ENCODE measurements at places on chromosomes 7 and 10.

GRCh38 chr7:136389933-136390332 is 412.8 kb upstream of the MTPN start:
- no peak for DNase-seq

GRCh38 chr10:22700489-22700888 is 13.9 kb downstream of the PIP4K2A start:
- DNase-seq, result no peak

- DNase-seq, result no peak
Observed at GRCh38 chr7:5687936-5688630, 93.4 kb downstream of the RNF216 start.

DNA sequence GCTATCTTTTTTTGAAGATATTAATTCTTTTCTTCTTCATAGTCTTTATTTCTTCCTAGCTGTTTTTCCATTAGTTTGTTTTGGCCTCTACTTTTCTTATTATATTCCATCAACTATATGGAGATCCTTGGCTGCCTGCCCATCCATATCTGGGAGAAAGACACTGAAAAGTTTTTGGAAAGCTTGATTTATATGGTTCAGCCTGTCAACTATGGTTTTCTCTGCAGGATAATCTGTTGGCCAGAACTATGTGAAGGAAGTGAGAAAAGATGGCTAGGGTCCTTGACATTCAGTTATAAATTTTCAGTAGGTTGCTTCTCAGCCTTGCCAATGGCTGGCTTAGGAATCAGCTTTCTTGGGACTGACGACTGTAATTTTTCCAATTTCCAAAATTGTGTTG is 10.0 kb upstream of the CDK14 start:
- no peak for DNase-seq

DNA sequence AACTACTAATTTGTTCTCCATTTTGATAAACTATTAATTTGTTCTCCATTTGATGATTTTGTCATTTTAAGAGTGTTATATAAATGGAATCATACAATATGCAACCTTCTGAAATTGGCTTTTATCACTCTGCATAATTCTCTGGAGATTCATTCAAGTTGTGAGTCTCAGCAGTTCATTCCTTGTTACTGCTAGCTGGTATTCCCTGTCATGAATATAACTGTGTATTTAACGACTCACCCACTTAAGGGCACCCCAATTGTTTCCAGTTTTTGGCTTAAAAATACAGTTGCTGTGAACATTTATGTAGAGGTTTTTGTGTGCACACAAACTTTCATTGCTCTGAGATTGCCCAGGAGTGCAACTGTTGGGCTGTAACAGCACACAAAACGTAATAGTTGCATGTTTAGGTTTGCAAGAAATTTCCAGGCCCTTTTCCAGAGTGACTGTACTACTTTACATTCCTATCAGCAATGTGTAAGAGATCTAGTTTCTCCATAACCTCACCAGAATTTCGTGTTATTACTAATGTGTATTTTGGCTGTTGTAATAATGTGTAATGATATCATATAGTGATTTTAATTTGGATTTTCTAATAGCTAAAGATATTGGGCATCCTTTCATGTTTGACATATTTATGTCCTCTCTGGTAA is 153.2 kb upstream of the ADCY1 start:
- DNase-seq, result no peak

DNA sequence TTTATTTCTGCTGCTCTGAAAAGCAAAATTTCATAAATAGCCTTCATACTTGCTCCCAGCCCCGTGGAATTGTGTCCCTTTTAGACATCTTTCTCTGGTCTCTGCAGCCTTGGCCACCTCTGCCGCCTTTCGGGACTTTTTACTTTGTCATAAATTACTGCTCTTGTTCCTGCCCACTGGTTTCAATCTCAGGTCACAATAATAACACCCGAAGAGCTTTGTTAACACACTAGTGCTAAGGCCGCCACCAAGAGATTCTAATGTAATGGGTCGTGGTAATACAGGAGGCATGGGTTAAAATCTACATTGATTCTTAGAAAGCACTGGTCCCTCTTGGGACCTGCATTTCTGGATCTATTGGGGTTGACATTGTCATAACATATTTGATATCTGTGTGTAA is 276.0 kb upstream of the VWC2 start:
- DNase-seq, result no peak

- peak; percentile 47 for DNase-seq
Observed at GRCh38 chr10:74855027-74855426, 28.6 kb downstream of the KAT6B start.

DNA sequence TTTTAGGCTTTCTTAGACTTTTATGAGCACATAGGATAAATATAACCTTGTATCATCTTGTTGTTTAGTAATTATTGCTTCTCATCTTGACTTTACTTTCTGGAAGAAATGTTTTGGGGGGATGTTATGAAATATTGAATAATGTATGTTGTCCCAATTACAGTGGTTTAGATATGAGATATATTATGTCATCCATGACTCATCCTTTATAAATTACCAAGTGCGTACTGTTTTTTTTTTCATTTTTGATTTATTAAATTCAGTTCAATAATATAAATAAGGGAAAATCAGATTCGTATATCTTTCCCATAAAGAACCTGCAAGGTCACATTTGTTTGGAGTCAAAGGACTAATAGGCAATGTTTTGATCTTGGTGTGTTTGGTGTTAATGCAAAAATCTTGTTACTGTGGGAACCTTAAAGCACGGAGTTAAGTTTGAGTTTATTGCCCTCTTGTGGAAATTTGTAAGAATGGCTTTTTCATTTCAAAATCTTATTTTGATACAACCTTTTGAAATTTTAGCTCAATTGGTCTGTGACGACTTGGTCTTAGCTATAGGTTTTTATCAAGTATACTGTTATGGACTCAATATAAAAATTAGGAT is 108.6 kb downstream of the SRI start:
- DNase-seq, result peak; percentile 60

GRCh38 chr10:119208553-119208940 is 1.2 kb downstream of the GRK5 start:
- DNase-seq, result no peak

DNA sequence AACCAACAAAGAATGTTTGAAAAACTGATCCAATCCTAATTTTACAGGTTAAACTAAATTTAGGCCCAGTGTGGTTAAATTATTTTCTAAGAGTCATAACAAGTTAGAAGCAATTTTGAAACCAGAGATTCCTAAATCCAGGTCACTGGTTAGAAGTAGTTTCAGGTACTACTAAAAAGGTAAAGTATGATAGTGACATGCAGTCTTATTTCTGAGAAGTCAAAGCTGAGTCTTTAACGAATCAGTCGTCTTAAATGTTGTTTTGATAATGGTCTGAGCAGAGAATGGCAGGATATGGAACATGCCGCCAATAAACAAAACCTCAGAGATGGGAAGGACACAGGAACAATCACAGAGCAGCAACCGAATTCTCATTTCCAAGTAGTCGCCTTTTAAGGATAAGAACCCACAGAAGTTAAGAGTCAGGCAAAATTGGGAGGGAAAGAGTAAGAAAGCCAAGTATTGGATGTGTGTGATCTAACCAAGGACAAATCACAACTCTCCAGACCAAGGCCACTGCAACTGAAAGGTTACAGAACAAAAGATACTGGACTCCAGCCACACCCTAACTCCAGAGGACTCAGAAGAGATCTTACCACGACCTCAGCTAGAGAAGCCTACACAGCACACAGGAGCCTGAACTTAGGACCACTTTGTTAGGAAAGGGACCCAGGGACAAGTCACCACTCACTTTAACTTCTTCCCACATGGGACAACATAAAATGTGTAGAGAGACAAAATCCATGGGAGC is 19.7 kb downstream of the TMEM243 start:
- DNase-seq, result no peak

- DNase-seq, result no peak
Observed at GRCh38 chr7:104878577-104878976, 135.4 kb upstream of the KMT2E start.

DNA sequence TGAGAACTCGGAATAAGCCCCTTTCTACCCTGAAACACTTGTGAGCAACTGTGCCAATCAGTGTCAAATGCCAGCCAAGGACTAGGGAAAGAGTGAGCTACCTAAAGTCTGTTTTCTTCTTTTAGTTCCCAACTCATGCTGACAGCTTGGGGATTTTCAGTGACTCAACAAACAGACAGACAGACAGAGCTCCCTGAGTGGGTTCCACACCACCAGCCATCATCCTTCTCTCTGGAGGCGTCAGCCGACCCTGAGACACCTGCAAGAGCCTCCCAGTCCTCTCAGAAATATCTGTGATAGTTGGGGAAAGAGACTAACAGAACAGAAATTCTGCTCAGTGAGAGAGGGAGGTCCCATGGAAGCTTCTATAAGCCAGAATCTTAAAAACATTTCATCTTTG is 49.5 kb downstream of the GATA3 start:
- DNase-seq, result no peak

DNA sequence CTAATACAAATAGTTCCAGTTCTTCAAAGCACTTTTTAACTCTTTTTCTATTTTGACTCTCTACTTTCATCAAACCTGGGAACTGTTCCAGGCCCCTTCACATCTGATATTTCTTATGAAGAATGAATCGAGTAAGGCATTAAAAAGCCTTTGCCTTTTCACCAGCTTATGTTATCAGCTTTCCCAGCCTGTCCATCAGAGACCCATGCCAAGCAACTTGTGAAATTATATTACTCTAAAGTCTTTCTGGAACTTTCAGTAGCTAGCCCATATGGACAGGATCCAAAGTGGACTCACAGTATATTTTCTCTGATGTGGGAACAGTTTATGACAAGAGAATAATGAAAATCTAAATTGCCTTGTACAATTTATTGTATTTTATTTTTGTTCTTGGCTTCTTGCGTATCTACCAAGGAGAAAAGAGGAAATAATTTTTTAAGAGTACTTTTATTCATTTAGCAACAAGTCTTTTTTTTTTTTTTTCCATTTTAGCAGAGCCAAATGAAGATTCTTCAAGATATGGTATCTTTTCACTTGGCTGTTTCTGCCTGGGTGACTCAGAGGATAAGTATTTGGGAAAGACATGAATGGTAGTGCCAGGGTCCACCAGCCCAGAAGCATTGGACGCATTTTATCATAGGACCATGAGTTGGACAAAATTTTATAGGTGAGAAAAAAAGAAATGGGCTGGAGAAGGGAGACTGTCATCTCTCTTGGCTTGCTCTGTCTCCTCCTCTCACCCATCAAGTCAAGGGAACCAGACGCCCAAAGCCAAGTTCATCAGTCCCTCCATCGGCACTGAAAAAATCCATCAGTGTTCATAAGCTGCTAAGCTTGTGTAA is 195.8 kb upstream of the NEBL start:
- DNase-seq, result no peak

GRCh38 chr10:126140746-126141273 is 244.4 kb downstream of the FANK1 start:
- no peak for DNase-seq

GRCh38 chr10:68599771-68600040 is 39.6 kb downstream of the TET1 start:
- DNase-seq, result no peak

- no peak for DNase-seq
Observed at GRCh38 chr10:22737587-22737986, 23.2 kb upstream of the PIP4K2A start.

DNA sequence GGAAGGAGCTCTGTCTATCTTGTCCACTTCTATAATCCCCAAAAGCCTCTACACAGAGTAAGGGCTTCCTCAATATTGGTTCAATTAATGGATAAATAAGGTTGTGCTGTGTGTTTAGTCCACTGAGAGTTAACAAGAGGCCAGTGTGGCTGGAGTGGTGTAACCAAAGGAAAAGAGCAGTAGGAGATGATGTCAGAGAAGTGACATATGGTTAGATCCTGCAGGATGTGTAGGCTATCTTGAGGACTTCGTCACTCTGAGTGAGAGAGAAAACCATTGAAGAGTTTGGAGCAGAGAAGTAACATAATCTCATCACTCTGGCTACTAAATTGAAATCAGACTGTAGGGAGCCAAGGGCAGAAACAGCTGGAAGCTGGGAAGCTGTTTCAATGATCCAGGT is 13.0 kb upstream of the RUNDC3B start:
- no peak for DNase-seq

DNA sequence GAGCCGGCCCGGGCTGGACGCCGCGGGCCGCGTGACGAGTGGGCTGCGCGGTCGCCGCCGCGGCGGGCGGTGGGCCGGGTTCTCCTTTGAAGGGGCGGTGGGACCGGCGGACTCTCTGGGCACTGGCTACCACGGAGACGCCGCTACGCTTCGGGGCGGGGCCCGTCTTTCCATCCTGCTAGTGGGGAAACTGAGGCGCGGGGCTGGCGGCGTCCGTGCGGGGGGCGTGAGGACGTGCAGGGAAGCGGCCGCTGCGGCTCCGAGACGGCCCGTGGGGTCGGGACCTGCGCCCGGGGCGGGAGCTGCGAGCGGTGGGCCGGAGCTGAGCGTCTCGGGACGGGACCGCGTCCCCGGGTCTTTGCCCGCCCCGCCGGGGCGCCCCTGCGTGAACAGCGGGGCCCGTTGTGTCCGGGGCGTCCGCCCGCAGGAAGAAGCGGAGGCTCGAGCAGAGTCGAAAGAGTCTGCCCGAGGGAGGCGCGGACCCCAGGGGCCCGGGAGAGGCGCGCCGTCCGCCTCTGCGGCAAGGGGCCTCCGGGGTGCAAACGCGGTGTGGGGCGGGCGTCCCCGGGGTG is 548 bp upstream of the BNIP3 start:
- no peak for DNase-seq

- DNase-seq, result no peak
Observed at GRCh38 chr7:26620352-26620751, 244.0 kb downstream of the SKAP2 start.

- peak; percentile 54 for DNase-seq
Observed at GRCh38 chr7:114648680-114649079, 234.1 kb downstream of the FOXP2 start.

GRCh38 chr10:93166134-93166533 is 92.4 kb downstream of the CYP26A1 start:
- no peak for DNase-seq

- DNase-seq, result no peak
Observed at GRCh38 chr7:27459021-27459730, 203.5 kb downstream of the HIBADH start.

DNA sequence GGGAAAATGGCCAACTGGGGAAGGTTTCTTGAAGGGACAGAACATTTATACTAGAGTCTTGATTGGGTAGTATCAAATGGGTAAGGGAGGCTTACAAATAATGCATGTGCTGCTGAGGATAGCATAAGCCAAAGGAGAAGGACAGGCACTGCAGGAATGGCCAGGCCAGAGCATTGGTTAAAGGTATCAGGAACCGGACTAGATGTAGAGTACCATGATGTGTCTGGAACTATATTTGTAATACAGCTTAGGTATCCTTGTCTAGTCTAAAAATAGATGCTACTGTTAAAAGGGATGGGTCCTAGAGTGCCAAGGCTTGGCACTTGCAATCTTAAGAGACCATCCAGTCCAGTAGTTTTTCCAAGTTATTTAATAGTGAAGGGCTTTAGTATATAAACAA is 20.3 kb downstream of the TMEM243 start:
- no peak for DNase-seq

GRCh38 chr7:91007371-91007770 is 256.9 kb upstream of the FZD1 start:
- DNase-seq, result no peak

- DNase-seq, result no peak
Observed at GRCh38 chr10:53395449-53395848, 622.9 kb upstream of the MBL2 start.

DNA sequence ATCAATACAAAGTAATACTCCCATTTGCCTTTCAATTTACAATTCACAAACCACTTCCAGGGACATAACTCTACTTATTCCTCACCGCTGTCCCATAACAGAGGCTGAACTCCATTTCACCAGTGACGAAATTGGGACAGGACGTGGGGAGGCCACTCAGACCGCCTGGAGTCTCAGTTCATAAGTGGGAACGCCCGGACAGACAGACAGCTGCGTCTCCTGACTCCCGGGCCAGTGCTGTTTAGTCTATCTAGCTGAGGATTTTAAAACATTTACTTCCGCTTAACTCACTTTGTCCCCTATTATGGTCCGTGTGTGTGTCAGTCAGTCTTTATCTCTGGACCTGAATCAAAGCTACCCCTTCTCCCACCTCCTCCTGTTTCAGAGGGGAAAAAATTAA is 67.4 kb upstream of the ZNF438 start:
- DNase-seq, result no peak

All from NCI-H2081 (cell line).